A549 treated with ZK216348 at 1 μM for 4 hours (cell line): ENCODE measurements at places on chromosomes 6 and 20. TPM values are rescaled to one million over a fixed set of nuclear protein-coding genes. Genes with fewer than 3 reads are reported as not detected.

COL11A2 gene
- 0.71 to 1.5 TPM (median 0.79 TPM) in 5 replicates for total RNA-seq

MUC22 gene
- total RNA-seq = 0.02 TPM in 1 of 5 replicates, not detected in the others

TXLNB gene
- total RNA-seq = not detected in 5 replicates

ANKRD66 gene
- not detected in 5 replicates for total RNA-seq

IL17F gene
- total RNA-seq = not detected in 5 replicates

VNN1 gene
- total RNA-seq = 0.04 to 0.09 TPM (median 0.07 TPM) in 5 replicates

HM13 gene
- total RNA-seq = 183 to 262 TPM (median 248 TPM) in 5 replicates

TRIM10 gene
- total RNA-seq = not detected in 5 replicates

MUC21 gene
- total RNA-seq = 0.05 TPM in 1 of 5 replicates, not detected in the others

DSP gene
- total RNA-seq = 32.5 to 49.7 TPM (median 47.9 TPM) in 5 replicates

WFDC12 gene
- total RNA-seq = not detected in 5 replicates

UBD gene
- total RNA-seq = 0.35 to 0.74 TPM (median 0.53 TPM) in 5 replicates

CDH26 gene
- total RNA-seq = 0.12 to 0.54 TPM (median 0.14 TPM) in 4 of 5 replicates, not detected in the other

ZNF76 gene
- 6.3 to 11.4 TPM (median 11.0 TPM) in 5 replicates for total RNA-seq

DZANK1 gene
- 2.6 to 3.2 TPM (median 2.8 TPM) in 5 replicates for total RNA-seq

RIPPLY2 gene
- 0.65 to 0.91 TPM in 2 of 5 replicates, not detected in the others for total RNA-seq

LIN28B gene
- 0.81 to 1.8 TPM (median 1.6 TPM) in 5 replicates for total RNA-seq

SIRPB2 gene
- total RNA-seq = 0.05 TPM in 1 of 5 replicates, not detected in the others

RPP21 gene
- 63.6 to 76.1 TPM (median 69.2 TPM) in 5 replicates for total RNA-seq

TOX2 gene
- 8.6 to 13.1 TPM (median 11.3 TPM) in 5 replicates for total RNA-seq

GJA1 gene
- 47.2 to 79.8 TPM (median 68.1 TPM) in 5 replicates for total RNA-seq

FERMT1 gene
- total RNA-seq = 14.4 to 16.7 TPM (median 15.2 TPM) in 5 replicates

RAE1 gene
- total RNA-seq = 58.9 to 72.4 TPM (median 61.4 TPM) in 5 replicates

ADIG gene
- total RNA-seq = not detected in 5 replicates

HLA-DMB gene
- 1.1 to 2.2 TPM (median 1.8 TPM) in 5 replicates for total RNA-seq

RBBP9 gene
- total RNA-seq = 10.4 to 16.3 TPM (median 16.0 TPM) in 5 replicates

MOXD1 gene
- total RNA-seq = 1.5 to 2.1 TPM (median 2.0 TPM) in 5 replicates

CDH4 gene
- total RNA-seq = 6.1 to 9.9 TPM (median 7.4 TPM) in 5 replicates

ULBP2 gene
- total RNA-seq = 3.3 to 4.3 TPM (median 3.9 TPM) in 5 replicates

ATAT1 gene
- 5.2 to 6.5 TPM (median 5.7 TPM) in 5 replicates for total RNA-seq

GPR63 gene
- 0.26 to 0.60 TPM (median 0.41 TPM) in 5 replicates for total RNA-seq

CCM2L gene
- total RNA-seq = 0.28 to 0.88 TPM (median 0.41 TPM) in 5 replicates

FOXA2 gene
- total RNA-seq = 13.0 to 21.7 TPM (median 17.6 TPM) in 5 replicates

FAM217B gene
- total RNA-seq = 5.4 to 8.5 TPM (median 6.4 TPM) in 5 replicates
